ENCODE measurements at places on chromosomes 5 and 9. TPM values are rescaled to one million over a fixed set of nuclear protein-coding genes. Genes with fewer than 3 reads are reported as not detected.
A peak's percentile ranks its signal among the peaks of the same experiment; 100 is the strongest.

Gene TRUB2
- 18.3 TPM for total RNA-seq

DNA sequence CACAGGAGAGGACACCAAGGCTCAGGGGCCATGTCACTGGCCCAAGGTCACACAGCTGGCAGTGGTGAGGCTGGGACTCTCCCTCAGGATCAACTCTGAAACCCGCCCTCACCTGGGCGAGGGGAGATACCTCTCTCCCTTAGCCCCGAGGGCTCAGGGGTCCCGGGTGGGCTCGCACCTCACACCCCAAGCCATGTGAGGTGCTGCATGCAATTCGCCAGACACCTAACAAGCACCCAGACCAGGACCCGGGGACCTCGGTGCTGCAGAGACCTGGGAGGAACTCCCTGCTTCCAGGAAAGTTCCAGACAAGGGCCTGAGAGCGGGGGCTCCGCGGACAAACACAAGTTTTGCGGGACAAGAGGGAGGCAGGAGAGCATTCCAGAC is 19.3 kb downstream of the BRD3 start:
- no peak for DNase-seq
- no peak overlapping the region for H3K4me3 ChIP-seq
- peaks cover 50% of the 10 kb centered on the region for H3K36me3 ChIP-seq
- no peak overlapping the region for H3K27ac ChIP-seq
- peaks cover 19% of the 10 kb centered on the region for H3K4me1 ChIP-seq

Gene RASGRF2
- total RNA-seq = 45.3 TPM

Gene FAM200C
- 5.7 TPM for total RNA-seq

GRCh38 chr9:127336506-127337352 is 60.2 kb upstream of the SLC2A8 start:
- H3K4me1 ChIP-seq = no peaks in the 10 kb centered on the region
- H3K36me3 ChIP-seq = no peaks in the 10 kb centered on the region
- no peak overlapping the region for H3K4me3 ChIP-seq
- no peaks in the 10 kb centered on the region for H3K27me3 ChIP-seq
- H3K27ac ChIP-seq = peak overlapping the region; percentile 70

DNA sequence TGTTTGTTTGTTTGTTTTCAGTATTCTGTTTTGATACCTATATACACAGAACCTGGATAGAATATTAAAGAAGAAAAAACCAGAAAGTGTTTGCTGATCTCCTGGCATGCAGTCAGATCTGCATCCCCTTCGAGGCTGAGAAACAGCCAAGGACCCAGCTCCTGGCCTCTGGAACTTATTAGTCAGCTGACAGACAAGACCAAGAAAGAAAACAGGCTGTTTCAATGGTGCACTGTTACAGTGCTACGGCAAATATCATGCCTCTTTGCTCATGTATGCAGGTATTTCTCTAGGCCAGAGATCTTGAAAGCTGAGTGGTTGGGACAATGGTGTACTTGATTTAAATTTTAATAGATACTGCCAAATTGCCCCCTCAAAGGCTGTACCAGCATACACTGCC is 95.0 kb downstream of the C5orf15 start:
- H3K27ac ChIP-seq = no peak overlapping the region
- no peaks in the 10 kb centered on the region for H3K4me1 ChIP-seq
- H3K27me3 ChIP-seq = no peaks in the 10 kb centered on the region
- H3K36me3 ChIP-seq = no peaks in the 10 kb centered on the region
- DNase-seq = no peak
- no peak overlapping the region for H3K4me3 ChIP-seq

Gene DMRT3
- 0.30 TPM for total RNA-seq

Gene PRDM9
- not detected for total RNA-seq

GRCh38 chr9:28135549-28135948 is 562.3 kb upstream of the C9orf72 start:
- no peaks in the 10 kb centered on the region for H3K4me1 ChIP-seq
- DNase-seq = no peak
- no peak overlapping the region for H3K4me3 ChIP-seq
- no peaks in the 10 kb centered on the region for H3K27me3 ChIP-seq
- H3K36me3 ChIP-seq = no peaks in the 10 kb centered on the region
- no peak overlapping the region for H3K27ac ChIP-seq

GRCh38 chr5:43019614-43020398 is 20.3 kb downstream of the ANXA2R start:
- H3K27ac ChIP-seq = peak overlapping the region; percentile 96
- H3K4me3 ChIP-seq = peak overlapping the region; percentile 60
- DNase-seq = no peak
- H3K27me3 ChIP-seq = peaks cover 3% of the 10 kb centered on the region

Gene NKD2
- not detected for total RNA-seq

GRCh38 chr5:3325201-3325971 is 270.2 kb upstream of the IRX1 start:
- no peak for DNase-seq
- peak overlapping the region; percentile 81 for H3K27ac ChIP-seq
- no peaks in the 10 kb centered on the region for H3K36me3 ChIP-seq
- H3K27me3 ChIP-seq = no peaks in the 10 kb centered on the region

DNA sequence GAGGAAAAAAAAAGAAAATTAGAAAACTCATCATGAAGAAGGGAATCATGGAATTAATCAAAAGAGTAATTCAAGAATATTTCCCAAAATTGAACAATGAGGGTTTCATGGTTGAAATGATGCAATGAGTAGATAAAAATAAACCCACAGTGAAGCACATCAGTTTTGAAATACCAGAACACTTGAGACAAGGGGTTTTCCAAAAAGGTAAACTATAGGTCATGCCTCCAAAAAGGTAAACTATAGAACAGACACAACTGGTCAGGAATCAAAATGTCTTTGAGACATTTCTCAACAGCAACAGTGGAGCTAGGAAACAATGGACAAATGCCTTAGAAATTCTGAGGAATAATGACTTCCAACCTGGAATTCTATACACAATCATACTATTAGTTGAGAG is 60.2 kb upstream of the PCSK5 start:
- no peak overlapping the region for H3K27ac ChIP-seq
- peaks cover 3% of the 10 kb centered on the region for H3K4me1 ChIP-seq
- no peak overlapping the region for H3K4me3 ChIP-seq
- DNase-seq = no peak

Gene RNF183
- not detected for total RNA-seq

- H3K27me3 ChIP-seq = no peaks in the 10 kb centered on the region
- no peak overlapping the region for H3K4me3 ChIP-seq
- H3K36me3 ChIP-seq = no peaks in the 10 kb centered on the region
- no peak for DNase-seq
- H3K27ac ChIP-seq = no peak overlapping the region
Observed at GRCh38 chr9:12880406-12881015, 105.7 kb downstream of the LURAP1L start.

Gene NIPAL4
- total RNA-seq = not detected

DNA sequence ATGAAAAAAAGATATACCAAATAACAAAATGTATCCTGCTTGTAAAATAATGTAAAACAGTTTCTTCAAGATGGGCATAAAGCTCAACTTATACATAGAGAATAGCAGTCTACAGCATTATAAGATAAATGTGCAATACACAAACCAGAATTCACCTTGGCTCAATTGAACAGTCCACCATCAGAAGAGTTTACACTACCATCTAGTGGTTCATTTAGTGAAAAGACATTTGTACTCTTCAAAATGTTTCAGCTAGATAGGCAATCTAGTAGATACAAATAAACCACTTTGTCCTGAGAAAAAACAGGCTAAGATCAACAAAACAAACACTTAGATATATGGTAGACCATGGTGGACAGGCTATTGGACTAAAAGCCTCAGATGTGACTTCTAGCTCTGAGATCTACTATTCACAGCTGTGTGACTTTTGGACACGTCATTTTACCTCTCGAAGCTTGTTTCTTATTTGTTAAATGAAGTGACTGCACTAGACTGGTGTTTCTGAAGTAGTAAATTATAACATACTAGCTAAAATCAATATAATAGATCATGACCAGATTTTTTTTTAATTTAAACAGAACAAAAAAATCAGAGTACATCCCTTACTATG is 22.1 kb upstream of the TPD52L3 start:
- DNase-seq = no peak
- H3K4me3 ChIP-seq = no peak overlapping the region
- no peaks in the 10 kb centered on the region for H3K4me1 ChIP-seq
- no peaks in the 10 kb centered on the region for H3K36me3 ChIP-seq
- H3K27me3 ChIP-seq = no peaks in the 10 kb centered on the region
- H3K27ac ChIP-seq = no peak overlapping the region

DNA sequence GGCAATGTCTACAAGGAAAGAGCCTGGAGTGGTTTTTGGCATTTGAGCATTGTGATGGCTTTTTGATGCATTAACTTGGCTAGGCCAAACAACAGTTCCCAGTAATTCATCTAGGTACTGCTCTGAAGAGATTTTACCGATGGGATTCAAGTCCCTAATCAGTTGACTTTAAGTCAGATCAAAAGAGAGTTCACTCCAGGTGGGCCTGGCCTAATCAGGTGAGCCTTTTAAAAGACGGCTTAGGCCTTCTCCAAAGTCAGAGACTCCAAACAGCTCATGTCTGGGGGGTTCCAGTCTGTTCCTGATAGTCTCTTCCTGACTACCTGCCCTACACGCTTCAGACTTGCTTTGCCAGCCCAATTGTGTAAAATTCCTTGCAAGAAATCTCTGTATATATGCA is 53.7 kb downstream of the RIGI start:
- no peak overlapping the region for H3K4me3 ChIP-seq
- H3K27ac ChIP-seq = no peak overlapping the region
- H3K27me3 ChIP-seq = no peaks in the 10 kb centered on the region
- no peaks in the 10 kb centered on the region for H3K4me1 ChIP-seq
- no peak for DNase-seq

GRCh38 chr9:132647355-132647754 is 22.4 kb downstream of the DDX31 start:
- no peaks in the 10 kb centered on the region for H3K4me1 ChIP-seq
- H3K27me3 ChIP-seq = no peaks in the 10 kb centered on the region

DNA sequence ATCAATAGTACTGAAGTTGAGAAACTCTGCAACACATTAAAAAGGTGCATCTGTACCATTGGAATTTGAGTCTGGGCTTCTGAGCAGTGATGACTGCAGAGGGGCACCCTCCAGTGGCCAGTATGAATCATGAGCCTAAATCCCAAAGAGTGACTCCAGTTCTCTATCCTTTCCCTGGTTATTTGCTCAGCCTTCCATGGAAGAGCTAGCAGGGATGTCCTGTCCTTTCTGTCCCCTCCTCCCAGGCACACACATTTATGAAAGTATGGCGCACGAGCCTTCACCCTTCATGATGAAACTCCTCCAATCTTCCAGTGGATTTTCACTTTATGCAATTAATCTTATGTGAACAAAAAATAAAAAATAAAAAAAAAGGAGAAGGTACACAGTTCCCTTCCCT is 81.0 kb downstream of the ESM1 start:
- peaks cover 4% of the 10 kb centered on the region for H3K4me1 ChIP-seq
- no peaks in the 10 kb centered on the region for H3K36me3 ChIP-seq
- DNase-seq = no peak

DNA sequence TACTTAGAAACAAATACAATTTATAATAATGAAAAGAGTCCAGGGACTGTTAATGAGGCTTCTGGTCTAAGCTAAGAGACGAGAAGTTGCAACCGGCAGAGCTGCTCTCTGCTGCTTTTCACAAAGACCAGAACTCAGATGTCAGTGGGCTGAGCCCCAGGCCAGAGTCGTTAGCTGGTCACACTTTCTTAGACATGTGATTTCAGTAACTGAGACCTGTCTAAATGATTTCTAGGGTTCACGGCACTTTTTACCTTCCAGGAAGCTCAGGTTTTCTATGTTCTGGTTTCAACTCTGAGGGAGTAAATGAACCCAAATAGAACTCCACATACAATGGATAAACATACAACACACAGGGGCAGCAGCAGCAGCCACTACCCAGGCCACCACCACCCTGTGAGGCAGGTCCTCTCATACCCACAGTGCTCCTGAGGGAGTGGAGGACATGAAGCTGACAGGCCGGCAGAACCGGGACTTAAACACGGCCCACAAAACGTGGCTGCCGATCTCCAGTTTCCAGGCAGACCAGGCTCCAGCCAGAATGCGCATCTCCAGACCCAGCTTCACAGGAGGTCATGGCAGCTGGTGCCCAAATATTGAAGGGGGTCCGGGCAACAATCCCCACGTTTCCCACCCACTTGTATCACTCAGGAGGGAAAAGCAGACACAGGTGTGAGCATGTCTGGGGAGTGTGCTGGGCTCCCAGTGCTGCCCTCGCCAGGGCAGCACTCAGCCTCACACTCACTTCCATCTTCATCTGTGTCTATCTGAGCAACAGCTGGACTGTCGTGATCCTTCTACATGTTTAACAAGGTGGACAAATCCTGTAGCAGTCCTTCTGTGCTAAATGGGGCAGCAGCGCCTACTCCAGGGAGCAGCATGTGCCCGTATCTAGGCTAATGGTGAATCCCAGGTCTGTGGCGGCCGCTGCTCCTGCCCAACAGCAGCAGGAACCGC is 38.8 kb downstream of the IARS1 start:
- H3K4me3 ChIP-seq = no peak overlapping the region
- no peaks in the 10 kb centered on the region for H3K27me3 ChIP-seq
- no peak overlapping the region for H3K27ac ChIP-seq
- DNase-seq = no peak
- no peaks in the 10 kb centered on the region for H3K4me1 ChIP-seq

DNA sequence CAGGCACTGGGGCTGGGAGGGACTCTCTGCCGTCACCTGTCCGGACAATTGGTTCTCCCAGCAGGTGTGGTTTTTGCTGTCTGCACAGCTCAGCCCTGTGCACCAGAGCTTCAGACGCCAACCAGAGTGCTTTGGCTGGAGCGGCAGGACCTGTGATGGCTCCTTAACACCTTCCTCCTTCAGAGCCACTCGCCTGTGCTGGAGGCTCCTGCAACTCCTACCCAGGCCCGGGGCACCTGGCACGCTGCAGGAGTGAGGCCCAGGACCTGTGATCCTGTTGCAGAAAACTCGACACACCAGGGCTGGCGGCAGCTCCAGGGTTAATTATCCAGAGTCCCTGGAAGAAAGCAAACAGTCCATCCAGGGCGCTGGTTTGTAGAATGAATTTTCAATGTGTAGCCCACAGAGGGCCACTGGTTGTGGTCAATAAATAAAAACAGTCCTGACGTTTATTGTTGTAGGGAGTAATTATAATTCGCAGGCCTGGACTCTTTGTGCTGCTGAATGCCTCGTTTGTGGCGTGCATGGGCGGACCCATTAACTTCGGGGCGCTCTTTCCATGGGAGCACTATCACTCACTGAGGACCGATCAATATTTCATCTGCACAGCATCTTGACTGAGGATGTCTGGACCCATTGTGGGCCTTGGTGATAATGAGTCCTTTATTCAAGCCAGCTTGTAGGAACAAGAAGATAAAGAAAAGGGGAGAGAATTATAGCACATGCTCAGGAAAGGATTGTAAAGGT is 339.7 kb upstream of the IRX4 start:
- no peaks in the 10 kb centered on the region for H3K4me1 ChIP-seq
- H3K27ac ChIP-seq = no peak overlapping the region
- H3K27me3 ChIP-seq = no peaks in the 10 kb centered on the region
- DNase-seq = no peak
- no peak overlapping the region for H3K4me3 ChIP-seq
- no peaks in the 10 kb centered on the region for H3K36me3 ChIP-seq

DNA sequence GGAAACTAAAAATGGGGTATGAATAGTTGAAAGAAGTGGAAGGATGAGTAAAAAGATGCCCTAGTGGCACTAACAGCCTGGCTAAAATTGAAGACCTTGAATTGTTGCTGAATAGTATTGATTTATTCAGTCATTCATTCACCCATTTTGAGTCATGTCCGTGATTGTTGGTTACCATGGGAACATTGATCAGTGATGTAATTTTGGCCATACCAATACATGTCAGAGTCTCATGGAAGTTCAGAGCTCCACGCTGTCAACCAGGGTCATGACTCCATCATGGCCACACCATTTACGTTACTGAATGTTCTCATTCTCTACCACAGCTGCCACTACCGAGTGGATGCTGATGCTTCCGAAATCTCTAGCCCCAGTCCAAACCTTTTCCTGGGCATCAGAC is 62.5 kb upstream of the FOXE1 start:
- no peaks in the 10 kb centered on the region for H3K4me1 ChIP-seq
- no peaks in the 10 kb centered on the region for H3K27me3 ChIP-seq
- H3K4me3 ChIP-seq = no peak overlapping the region
- no peak overlapping the region for H3K27ac ChIP-seq
- no peaks in the 10 kb centered on the region for H3K36me3 ChIP-seq
- no peak for DNase-seq
